Stimulated activated CD8-positive, alpha-beta memory T cell treated with anti-CD3 and anti-CD28 coated beads, Interleukin-4, amount 100 ng/mL, for 1 hour (primary cell): ENCODE measurements at places on chromosomes 1 and 21.

DNA sequence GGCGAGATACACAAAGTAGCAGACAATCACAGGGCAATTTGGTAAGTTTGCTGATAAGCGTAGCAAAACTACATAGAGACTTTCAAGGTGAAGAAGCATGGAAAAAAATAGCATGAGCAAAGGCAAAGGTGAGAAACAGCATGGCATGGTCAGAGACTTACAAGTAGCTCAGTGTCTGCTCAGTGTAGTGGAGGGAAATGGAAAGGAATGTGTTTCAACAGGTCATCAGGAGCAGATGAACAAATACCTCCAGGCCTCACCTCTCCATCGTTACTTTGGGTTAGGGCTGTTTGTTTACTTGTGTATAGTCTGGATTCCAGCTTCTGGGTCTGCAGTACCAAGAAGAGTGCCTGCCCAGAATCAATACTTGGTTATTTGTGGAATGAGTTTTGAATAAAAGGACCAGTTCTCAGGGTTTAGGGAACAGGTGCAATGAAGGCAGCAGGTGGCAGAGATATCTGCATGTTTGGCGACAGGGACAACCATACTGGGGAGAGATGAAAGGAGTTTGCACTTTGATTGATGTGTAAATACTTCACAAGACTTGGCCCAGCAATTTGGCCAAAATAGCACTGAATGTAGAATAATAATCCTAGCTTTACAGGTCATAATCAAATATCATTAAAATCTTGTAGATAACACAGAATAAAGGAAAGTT lies 97.0 kb upstream of the FGGY start:
- no peak for DNase-seq

DNA sequence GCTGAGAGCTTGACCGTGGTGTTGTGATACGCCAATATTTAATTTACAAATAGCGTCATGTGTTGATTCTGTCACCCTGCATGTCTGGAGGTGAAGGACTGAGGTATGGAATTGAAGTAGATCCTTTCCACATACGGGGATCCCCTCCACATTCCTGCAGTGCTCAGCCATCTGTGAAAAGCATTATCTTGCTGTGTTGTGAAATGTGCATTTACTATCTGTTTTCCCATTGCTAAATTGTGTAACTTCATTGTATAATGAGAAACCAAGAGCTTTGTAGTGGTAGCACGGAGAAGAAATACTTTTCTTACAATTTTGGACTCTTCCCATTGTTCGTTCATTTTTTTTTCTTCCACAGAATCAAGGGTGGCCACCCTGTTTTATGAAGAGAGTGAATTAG lies 577.3 kb upstream of the ZP4 start:
- DNase-seq: no peak

GRCh38 chr1:207856276-207857023 lies 54.5 kb downstream of the CD34 start:
- DNase-seq: no peak

- DNase-seq: no peak
Observed at GRCh38 chr1:228794810-228795209, 59.5 kb downstream of the RHOU start.

- DNase-seq: no peak
Observed at GRCh38 chr1:161721738-161722343, 497 bp downstream of the FCRLB start.

DNA sequence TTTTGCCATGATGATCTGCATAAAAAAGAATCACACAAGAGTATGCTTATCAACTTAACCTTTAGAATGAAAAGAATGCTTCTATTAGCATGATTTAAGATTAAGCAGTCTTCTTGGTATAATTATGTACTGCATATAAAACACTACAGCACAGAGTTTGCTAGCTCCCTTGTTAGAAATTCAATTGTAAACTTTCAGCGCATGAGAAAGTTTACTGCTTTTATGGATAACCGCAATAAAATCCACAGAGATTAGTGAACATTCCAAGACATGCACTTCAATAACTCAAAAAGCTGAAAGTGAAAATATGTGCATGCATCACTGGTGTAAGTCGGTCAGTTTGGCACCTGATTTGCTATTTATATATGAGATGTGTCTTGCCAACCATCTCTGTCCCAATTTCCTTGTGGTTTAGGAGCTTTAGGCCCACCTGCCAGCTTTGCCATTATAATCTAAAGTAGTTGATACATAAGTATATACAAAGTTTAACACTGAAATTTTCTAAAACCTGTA lies 16.9 kb downstream of the CCT8 start:
- no peak for DNase-seq

DNA sequence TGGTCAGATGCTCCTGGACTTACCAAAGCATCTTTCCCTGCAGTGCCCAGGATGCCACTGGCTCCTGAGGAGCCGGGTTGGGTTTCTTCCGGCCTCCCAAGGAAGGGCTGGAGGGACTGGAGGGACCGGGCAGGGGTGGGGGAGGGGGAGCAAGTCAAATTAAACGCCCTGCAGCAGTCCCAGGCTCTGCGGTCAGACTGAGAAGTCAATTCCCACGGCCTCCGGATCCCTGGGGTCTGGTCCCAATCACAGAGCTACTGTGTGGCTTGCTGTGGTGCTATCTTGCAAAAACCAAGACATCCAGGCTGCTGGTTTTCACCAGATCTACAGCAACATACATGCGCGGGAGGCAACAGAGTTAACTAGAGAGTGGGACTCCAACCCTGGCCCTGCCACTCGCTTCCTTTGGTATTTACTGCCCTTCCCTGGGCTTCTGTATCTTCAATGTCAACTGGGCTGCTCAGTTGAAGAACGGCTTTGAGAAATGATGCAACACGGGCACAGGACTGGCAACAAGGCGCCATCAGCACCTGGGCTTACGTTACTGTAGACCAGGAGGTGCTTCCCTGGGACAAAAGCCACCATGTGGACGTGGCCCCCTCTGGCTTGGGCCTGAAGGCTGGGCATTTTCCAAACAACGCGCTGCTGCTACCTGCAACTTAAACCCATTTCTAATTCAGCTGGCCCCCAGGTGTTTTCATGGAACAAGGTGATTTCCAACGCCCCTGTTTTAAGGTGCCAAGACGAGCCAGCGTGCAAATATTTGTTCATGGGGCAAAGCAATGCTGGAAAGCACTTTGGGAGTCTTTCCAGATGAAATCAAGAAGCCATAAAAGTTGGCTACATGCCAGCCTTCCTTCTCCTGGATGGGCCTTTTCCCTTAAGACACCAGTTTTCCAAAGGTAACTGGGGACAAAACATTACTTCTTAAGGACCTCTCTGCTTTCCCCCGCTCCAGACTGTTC lies 11.5 kb downstream of the RCC2 start:
- DNase-seq: no peak

- no peak for DNase-seq
Observed at GRCh38 chr1:83641206-83641658, 357.7 kb downstream of the TTLL7 start.

DNA sequence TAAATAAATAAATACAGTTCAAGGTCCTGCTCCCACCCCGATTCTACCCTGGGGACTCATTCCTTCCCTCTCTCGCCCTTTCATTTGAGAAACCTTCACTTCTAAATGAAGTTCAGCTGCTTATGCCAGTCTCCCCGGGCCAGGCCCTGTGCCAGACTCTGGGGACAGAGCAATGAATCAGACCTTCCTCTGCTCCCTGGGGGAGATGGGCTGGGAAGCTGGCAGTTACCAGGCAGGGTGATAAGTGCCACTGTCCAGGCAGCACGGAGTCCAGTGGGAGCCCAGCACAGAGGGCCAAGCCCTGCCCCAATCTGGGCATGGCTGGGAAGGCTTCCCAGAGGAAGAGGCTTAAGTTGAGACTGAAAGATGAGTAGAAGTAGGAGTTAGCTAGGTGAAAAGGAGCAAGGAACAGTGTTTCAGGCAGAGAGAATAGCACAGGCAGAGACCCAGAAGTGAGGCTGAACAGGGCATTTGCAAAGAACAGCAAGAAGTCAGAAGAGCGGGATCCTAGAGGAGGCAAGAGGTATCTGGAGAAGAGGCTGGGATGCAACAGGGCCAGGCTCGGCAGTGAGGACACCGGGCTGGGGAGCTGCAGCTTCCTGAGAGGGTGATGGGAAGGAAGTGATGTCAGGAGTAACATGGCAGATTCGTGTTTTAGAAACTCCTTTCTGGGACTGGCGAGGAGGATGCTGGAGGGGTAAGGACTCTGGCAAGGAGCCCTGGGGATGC lies 13.5 kb downstream of the KCNQ4 start:
- no peak for DNase-seq

GRCh38 chr1:211741116-211741515 lies 65.7 kb upstream of the NEK2 start:
- no peak for DNase-seq

- no peak for DNase-seq
Observed at GRCh38 chr1:76288758-76289483, 214.4 kb downstream of the ST6GALNAC3 start.

DNA sequence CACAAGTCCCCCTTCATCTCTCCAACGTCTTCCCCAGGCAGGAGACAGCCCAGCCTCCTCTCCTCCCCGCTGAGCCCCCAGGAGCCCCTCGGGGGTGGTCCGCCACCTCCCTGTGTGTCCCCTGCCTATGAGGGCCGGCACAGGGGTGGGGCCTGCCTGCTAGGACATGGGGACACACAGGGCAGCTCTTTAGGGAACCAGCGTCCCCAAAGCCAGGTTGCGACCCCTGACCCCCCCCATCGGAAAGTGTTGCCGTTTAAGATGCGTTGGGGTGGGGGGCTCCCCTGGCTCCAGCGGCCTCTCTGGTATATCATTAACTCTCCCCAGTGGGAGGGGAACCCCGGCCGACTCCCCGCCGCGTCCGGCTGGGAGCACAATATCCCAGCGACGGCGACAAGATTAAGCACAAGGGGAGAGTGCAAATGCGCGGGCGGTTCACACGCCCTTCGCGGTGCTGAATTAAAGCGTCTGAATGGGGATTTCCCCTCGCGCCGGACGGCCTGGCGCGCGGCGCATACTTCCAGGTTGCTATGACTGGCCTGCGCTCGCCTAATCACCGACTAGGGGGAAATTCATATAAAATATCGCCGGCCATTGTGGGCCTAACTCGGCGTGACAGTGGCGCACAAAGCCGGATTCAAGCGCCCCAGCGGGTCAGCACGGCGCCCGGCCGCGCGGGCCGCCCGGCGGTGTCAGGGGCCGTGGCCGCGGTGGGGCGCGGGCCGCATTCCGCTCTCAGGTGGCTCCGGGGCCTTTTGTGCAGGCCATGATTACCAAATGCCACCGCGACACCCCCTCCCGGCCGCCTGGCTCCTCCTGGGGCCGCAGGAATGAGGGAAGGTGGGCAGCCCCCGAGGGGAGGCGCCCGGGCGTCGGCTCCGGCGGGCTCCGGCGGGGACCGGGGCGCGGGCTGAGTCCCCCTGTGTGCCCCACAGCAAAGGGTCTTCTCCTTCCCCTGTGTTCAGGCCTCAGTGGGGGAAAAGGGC lies 30.9 kb downstream of the WNT3A start:
- DNase-seq: no peak

GRCh38 chr1:18560692-18561091 lies 70.0 kb upstream of the PAX7 start:
- DNase-seq: no peak

DNA sequence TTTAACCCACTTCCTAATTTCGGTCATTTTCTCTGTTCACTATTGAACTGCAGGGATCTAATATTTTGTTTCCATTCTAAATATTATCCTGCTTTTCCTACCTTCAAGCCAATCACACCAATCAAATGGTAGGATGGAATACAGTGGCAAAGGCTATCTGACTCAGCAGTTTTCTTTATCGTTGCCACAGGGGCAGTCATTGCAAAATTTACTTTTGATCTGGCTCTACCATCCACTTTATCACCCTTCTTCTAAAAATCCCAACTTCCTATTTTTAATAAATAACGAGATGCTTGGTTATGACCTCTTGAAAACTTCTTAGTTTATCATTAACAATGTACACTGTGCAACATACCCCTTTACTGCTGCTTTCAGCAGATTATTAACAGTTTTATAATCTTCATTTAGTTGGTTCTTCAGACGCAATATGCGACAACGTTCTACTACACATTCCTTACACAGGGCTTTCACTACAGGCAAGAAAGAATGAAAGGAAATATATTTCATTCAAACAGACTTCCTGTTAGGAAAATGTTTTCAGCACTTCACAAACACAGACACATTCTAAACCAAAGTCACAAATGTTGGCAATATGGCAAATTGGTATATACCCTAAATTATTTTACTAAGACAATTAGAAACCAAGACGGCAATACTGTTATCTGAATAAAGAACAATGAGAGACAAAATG lies 52.3 kb upstream of the RAP1GAP start:
- no peak for DNase-seq

GRCh38 chr1:238664139-238664538 lies 722.2 kb upstream of the CHRM3 start:
- DNase-seq: no peak

- no peak for DNase-seq
Observed at GRCh38 chr1:28971980-28972771, 57.8 kb downstream of the EPB41 start.

DNA sequence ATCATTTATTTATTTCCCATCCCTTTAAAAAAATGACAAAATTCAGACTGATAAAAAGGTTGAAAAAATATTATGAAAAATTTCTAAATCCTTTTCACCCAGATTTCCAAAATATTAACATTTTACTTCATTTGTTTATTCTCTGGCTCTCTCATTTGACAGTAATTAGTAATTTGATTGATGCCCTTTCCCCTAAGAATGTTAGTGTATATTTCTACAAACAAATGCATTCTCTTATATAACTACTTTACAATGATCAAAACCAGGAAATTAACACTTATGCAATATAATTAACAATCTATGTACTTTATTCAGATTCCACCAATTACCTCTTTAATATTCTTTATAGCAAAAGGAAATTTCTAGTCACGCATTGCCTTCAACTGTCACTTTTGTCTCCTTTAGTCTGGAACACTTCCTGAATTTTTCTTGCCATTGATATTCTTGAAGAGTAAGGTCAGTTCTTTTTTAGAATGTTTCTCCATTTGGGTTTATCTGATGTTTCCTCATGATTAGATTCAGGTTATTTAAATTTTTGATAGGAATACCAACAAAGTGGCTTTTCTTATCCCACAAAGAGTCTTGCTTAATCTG lies 3.9 kb downstream of the CD53 start:
- no peak for DNase-seq

GRCh38 chr1:28507247-28507645 lies 1.4 kb downstream of the RCC1 start:
- no peak for DNase-seq
